ENCODE measurements at places on chromosomes 5 and 9. TPM values are rescaled to one million over a fixed set of nuclear protein-coding genes. Genes with fewer than 3 reads are reported as not detected.

DMGDH gene
- total RNA-seq = 0.60 TPM

BTNL9 gene
- total RNA-seq = 2.5 TPM

ZNF454 gene
- 0.52 TPM for total RNA-seq

TTC16 gene
- total RNA-seq = not detected

NUTM2F gene
- total RNA-seq = not detected

ZBTB34 gene
- total RNA-seq = 2.5 TPM

OBP2B gene
- not detected for total RNA-seq

MINAR2 gene
- total RNA-seq = not detected

INSYN2B gene
- not detected for total RNA-seq

SV2C gene
- 0.12 TPM for total RNA-seq

PPP3R2 gene
- not detected for total RNA-seq
